ENCODE measurements at places on chromosomes 12 and 14. TPM values are rescaled to one million over a fixed set of nuclear protein-coding genes. Genes with fewer than 3 reads are reported as not detected.

DNA sequence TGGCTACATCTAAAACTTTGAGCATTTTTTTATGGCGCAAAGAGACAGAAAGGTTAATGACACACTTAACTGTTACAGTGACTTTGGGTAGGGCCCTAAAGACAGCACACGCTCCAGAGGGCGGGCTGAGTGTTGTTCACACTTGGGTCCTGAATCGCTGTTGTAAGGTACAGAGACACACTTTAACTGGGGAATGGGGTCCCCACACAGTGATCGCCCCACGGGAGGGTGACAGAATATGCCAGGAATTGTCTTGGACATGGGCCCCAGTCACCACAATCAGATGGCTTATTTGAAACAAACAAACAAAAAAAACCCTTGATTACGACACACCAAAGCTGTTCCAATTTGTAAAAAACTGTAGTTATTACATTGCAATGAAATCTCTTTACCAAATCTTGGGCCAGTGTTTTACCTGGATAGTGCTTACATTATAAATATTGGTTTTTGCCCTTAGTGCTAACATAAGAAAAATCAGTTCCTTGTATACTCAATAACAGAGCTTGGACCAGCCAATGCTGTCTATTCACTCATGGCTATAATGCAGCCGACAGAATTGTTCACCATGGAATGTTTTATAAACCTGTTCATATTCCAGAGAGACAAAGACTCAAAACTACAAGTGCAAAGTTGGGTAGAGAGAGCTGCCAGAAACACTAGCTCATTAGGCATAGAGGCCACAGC, 28.3 kb downstream of the KCTD10 start:
- no peak for DNase-seq

The RGS6 gene
- total RNA-seq: not detected

DNA sequence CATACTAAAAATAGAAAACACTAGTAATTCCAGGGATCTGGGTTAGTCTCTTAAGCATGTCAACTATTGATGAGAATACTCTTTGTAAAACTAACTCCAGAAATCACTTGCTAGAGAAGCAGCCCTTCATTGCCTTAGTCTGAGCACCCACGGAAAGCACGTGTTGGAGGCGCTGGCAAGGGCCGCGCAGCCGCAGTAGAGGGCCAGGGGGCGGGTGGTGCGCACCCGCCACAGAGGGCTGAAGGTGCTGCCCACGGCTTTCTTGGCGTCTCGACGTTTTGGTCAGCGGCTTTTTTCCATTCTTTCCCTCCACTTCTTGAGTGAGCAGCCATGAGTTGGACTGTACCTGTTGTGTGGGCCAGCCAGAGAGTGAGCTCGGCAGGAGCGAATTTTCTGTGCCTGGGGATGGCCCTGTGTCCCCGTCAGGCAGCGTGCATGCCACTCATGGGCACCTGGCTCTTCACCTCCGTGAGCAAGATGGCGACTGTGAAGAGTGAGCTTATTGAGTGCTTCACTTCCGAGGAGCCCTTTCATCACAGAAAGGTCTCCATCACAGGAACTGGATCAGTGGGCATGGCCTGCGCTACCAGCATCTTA, 68.4 kb upstream of the PPM1H start:
- DNase-seq: no peak

DNA sequence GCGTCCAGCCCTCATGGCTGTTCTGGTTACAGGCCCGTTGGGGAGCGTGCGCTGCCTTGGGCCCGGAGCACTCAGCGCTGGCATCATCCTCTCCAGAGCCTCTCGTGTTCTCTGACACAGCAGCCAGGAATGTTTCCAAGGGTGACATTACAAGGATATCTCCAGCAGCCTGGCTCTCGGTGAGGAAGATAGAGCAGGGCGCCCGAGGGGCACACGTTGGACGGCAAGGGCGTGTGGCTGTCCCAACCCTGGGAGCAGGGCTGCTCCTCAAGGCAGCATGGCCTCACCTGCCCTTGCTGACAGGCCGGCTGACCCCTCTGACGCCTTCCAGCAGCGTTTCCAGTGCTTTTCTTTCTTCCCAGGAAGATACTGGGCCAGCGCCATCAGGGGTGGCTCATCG, 14.4 kb downstream of the LRCOL1 start:
- peak; percentile 41 for DNase-seq

DNA sequence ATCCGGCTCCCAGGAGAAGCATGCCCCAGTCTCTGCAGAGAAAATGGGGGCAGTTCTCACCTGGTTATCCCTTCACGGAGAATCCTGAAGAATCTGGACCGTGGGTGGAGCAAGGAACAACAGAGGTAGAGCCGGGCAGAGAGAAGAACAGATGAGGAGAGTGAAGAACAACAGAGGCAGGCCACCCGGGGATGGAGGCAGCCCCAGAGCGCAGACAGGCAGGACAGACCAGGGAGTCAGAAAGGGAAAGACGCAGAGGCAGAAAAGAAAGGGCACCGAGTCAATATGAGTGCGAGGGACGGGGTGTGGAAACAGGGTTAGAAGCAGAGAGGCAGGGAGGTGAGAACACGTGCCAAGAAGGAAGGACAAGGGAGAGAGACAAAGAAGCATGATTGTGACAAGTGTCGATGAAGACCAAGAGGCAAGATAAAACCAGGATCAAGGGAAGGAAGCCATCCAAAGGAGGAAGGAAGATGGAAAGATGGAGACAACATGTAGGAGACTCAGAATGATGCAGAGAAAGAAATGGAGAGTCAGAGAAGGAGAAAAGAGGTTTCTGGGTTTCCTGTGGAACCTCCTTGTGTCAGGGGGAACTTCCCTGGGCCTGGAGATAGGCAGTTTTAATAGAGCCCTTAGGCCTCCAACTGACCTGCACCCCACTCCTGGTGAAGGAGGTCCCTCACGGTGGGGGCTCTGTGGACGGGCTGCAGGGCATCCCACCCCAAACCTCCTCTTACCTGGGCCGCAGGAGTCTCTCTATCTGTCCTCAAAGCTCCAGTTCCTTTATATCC, at the start of gene MYH6:
MYH6 (minus strand) TSS at position 758 of the 791 bp plus-strand sequence. CDS start 1,050 bp downstream, outside the sequence.
- DNase-seq: no peak

DNA sequence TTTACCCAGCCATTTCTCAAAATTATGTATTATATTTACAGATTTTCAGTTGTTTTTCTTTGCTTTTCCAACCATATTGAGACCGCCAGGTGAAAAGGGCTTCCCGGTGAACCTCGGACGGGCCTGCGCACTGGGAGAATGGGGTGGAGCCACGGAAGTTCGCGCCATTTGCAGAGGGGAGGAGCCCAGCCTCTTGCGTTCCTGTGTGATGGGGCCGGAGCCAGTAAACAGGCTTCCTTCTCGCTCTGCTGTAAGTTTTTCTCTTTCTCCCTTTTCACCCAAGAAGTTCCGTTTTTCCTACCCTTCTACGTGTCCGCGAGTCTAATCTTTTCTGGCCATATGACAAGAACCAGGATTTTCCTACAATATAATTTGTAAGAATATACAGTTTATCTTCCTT, 1108.8 kb upstream of the SEL1L start:
- DNase-seq: peak; percentile 15

- no peak for DNase-seq
Observed at GRCh38 chr12:77161944-77162343, 96.6 kb upstream of the E2F7 start.

DNA sequence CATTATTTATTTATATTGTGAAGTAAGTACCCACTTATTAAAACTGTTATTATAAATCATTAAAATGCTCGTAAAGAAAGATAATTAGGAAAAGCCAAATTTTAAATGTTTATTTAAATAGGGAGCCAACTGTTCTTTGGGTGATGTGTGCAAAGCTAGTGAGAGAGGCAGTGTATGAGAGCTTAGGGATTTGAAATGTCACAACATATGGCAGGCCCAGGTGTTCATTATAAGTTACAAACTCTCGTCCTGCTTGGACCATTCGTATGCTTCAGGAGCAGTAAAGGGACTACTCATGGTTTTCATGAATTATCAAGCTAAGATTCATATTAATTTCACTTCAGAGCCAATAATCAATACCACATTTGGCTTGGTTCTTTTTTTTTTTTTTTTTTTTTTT, 154.5 kb downstream of the TGFB3 start:
- DNase-seq: no peak

- DNase-seq: no peak
Observed at GRCh38 chr12:10260927-10261326, 46.7 kb upstream of the KLRD1 start.

The FOXM1 gene
- 38.6 TPM for total RNA-seq

The BMP4 gene
- total RNA-seq: 76.8 TPM

GRCh38 chr14:103729496-103730448, 14.2 kb downstream of the ZFYVE21 start:
- no peak for DNase-seq

GRCh38 chr14:24037658-24038037, 14.2 kb upstream of the CARMIL3 start:
- DNase-seq: peak; percentile 42

The SPSB2 gene
- total RNA-seq: 3.5 TPM

- peak; percentile 29 for DNase-seq
Observed at GRCh38 chr12:82835217-82835616, 148.5 kb downstream of the TMTC2 start.

- DNase-seq: peak; percentile 29
Observed at GRCh38 chr12:92224685-92225331, 79.2 kb upstream of the BTG1 start.

The CKB gene
- 8.8 TPM for total RNA-seq

- no peak for DNase-seq
Observed at GRCh38 chr14:50659327-50659974, 8.7 kb downstream of the SAV1 start.

DNA sequence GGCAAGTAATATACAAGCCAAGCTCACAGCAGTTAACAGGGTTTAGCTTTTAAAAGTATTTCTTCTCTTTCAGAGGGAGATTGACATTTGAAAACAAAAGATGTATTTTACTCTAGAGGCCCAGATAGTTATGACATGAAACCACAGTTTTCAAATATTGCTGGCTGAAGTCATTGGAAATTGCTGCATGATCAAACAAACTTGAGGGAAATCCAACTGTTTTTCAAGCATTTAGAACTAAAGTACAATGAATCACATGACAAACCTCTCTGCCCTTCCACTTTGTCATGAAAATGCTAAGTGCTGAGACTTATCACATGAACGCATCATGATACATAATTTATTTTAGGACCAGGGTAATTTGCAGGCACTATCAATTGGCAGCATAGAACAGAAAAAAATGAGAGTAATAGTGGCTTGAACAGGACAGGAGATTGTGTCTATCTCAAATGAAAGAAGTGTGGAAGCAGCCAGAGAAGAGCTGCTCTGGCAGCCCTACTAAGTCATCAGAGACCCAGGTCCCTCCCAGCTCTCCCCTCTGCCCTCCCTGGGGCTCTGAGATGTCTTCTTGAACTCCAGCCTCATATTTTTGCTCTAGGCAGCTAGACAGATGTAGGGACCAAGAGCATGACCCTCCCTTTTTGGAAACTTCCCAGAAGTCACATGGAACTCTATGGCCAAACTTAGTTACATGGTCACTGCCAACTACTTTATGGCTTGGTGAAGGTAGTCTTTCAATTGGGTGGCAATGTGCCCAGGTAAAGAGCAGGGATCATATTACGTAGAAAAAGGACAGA, 90.1 kb upstream of the PELI2 start:
- DNase-seq: no peak

The SLC6A13 gene
- total RNA-seq: not detected

DNA sequence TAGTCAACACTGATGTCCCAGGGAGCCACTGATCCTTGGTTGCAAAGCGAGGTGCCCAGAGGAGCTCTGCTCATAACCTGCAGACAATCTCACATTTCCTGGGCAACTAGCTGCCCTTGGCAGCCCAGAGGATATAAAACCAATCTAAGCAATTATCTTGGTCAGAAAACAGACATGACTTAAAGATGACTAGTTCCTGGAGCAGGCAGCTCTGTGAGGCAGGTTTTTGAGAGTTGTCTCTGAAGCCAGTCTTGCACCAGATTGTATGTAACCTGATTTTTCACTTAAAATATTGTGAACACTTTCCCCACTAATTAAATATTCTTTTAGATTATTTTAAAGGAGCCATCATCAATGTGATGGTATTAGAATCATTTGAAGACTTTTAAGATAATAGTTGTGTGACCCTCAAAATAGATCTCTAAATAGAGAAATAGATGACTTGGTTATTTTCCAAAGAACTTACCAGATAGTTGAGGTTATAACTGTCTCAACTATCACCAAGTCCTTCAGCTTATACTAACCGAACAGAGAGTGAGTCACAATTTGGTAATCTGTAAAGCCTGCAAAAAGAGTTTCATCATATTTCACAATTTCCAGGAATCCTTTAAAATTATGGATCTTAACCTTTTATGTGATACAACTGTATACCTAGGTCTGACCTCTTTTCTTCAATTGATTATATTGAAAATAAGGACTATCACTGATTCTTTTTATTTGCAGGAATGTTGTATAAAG, 75.9 kb downstream of the LIN7A start:
- no peak for DNase-seq

- peak; percentile 15 for DNase-seq
Observed at GRCh38 chr14:72743626-72744025, 150.3 kb downstream of the DPF3 start.

The CMKLR1 gene
- 34.5 TPM for total RNA-seq

GRCh38 chr14:67856827-67857226, 37.2 kb downstream of the RAD51B start:
- no peak for DNase-seq

GRCh38 chr12:24591715-24592440, 357.0 kb downstream of the BCAT1 start:
- DNase-seq: no peak

GRCh38 chr12:121505513-121505912, 75.3 kb downstream of the KDM2B start:
- no peak for DNase-seq

The PLCZ1 gene
- not detected for total RNA-seq

DNA sequence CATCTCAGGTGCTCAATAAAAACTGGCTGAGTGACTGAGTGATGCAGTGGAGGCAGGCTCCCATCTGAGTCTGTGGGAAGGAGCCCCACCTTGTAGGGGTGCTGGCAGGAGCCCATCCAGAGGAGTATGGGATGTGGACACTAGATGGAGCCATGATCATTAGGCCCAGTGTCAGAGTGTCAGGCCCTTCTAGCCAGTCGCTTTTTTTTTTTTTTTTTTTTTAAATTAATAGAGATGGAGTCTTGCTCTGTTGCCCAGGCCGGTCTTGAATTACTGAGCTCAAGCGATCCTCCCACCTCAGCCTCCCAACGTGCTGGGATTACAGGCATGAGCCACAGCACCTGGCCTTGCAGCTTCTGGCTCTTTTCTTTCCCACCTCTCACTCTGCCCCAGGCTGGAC, 11.5 kb downstream of the RITA1 start:
- peak; percentile 80 for DNase-seq

DNA sequence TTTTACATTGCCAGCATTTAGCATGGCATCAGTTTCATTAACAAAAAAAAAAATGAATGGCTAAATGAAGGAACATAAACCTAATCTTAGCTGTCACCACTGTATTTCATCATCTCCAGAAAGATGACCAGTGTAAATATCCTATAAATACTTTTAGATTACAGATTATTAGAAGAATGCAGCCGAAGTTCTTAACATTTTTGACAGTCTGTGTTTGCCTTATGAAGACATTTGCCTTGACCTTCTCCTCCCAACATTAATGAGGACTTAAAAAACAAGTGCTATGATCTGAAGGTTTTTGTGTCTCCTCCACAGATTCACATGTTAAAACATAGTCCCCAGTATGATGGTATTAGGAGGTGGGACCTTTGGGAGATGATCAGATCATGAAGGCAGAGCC, 253.0 kb downstream of the SNAPC1 start:
- no peak for DNase-seq
